ENCODE measurements at places on chromosomes 6 and 20.

DNA sequence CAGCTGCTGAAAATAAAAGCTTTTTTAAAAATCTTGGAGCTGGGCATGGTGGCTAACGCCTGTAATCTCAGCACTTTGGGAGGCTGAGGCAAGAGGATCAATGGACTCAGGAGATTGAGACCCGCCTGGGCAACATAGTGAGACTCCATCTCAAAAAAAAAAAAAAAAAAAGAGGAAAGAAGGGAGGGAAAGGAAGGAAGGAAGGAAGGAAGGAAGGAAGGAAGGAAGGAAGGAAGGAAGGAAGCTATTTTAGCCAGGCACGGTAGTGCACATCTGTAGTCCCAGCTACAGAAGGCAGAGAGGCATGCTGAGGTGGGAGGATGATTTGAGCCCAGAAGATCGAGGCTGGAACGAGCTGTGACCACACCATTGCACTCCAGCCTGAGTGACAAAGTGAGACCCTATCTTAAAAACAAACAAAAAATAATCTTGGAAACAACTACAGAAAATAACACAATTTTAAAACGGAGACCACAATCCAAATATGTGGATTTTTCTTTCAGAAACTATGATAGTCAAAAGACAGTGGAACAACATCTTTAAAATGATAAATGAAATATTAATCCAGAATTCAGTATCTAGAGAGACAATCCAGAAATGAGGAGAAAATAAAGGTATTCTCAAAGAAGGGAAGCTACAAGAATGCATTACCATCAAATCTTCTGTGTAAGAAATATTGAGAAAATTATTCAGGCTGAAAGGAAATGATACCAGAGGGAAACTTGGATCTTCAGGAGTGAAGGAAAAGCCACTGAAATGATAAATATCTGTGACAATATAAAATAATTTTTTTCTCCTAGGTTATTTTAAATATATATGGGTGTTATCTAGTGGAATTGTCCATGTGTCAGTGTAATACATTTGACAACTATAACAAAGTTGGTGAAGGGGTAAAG is 182.0 kb downstream of the GPX5 start:
- DNase-seq = no peak

GRCh38 chr6:144897441-144897921 is 612.3 kb downstream of the UTRN start:
- DNase-seq = no peak

GRCh38 chr6:122454673-122455072 is 16.9 kb downstream of the SERINC1 start:
- no peak for DNase-seq

DNA sequence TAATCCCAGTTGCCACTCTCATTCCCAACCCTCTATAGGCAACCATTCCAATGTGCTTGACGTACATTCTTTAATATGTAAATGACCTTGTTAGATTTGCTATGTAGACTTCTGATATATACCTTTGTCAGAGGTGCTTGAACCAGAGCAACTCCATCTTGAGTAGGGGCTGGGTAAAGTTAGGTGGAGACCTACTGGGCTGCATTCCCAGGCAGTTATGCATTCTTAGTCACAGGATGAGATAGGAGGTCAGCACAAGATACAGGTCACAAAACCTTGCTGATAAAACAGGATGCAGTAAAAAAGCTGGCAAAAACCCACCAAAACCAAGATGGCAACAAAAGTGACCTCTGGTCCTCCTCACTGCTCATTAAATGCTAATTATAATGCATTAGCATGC is 8.3 kb upstream of the HM13 start:
- no peak for DNase-seq

DNA sequence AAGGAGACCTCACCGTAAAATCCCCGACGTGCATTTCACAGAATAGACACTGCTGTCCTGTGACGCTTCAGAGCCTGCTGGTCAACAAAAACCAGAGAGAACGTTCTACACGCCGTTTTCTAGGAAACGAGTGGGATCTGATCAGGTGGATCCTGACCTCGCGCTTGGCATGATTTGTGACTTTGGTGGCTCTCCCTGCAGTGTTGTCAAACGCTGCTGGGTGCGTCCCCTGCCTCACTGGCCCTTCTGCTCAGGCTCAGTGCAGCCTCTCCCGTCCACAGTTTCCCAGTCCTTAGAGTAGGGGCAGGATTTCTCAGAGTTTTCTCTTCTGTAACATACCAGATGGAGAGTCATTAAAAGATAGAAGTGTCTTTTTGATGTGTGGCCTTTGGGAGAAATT is 27.6 kb upstream of the IRF4 start:
- DNase-seq = no peak

GRCh38 chr20:56957737-56958553 is 308.5 kb downstream of the BMP7 start:
- no peak for DNase-seq

DNA sequence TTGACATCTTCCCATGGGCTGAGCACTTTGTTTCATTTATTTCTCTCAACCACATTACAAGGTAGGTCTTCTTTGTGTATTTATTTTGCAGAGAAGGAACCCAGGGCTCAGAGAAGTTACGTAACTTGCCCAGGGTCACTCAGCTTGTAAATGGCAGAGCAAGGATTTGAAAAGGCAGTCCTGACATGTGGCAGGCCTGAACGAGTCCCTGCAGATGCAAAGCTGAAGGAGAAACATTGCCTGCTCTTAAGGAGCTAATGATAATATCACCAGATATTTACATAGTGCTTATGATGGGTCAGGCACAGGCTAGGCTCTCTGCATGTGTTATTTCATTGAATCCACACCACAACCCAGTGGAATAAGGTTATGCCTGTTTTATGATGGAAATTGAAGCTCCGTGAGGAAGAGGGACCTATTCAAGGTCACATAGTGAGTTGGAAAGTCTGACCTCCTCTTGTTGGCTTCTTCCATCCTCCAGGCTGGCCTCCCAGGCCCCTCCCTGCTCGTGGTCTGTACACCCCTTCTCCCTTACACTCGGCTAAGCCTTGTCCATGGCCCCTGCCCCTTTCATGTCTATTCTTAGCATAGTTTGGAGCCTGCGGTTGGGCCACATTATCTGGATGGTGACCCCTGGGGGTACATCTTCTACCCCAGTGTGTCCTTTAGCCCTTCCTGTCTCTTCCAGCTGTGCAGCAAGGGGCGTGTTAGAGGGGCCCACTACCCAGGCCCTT is 12.5 kb downstream of the MYH7B start:
- DNase-seq = no peak

GRCh38 chr20:19071446-19071725 is 141.1 kb upstream of the SLC24A3 start:
- DNase-seq = no peak

All from cortex of kidney (tissue), 1 donor.